ENCODE measurements at places on chromosomes 2 and 18. TPM values are rescaled to one million over a fixed set of nuclear protein-coding genes. Genes with fewer than 3 reads are reported as not detected.

The TFCP2L1 gene
- total RNA-seq: 0.33 TPM

The SLC16A14 gene
- 1.6 TPM for total RNA-seq

The RAD51AP2 gene
- total RNA-seq: not detected

The GALNT14 gene
- total RNA-seq: 217 TPM

The SH3RF3 gene
- total RNA-seq: 9.1 TPM

The SKA1 gene
- 35.8 TPM for total RNA-seq

The INHA gene
- total RNA-seq: 1.0 TPM

The RNF144A gene
- 11.7 TPM for total RNA-seq

The CGREF1 gene
- total RNA-seq: 2.5 TPM

The LIMS2 gene
- 4.6 TPM for total RNA-seq

The VSNL1 gene
- total RNA-seq: 0.33 TPM

The OTOS gene
- not detected for total RNA-seq

The UCN gene
- total RNA-seq: 0.65 TPM

The BZW1 gene
- total RNA-seq: 193 TPM

The SLC40A1 gene
- total RNA-seq: 12.3 TPM

The CRYGD gene
- total RNA-seq: not detected

The CTDP1 gene
- 20.0 TPM for total RNA-seq

The REG1A gene
- not detected for total RNA-seq

The SNORC gene
- total RNA-seq: not detected

The TXNDC2 gene
- 0.13 TPM for total RNA-seq

The ADCYAP1 gene
- total RNA-seq: 4.6 TPM

The EFR3B gene
- total RNA-seq: 1.1 TPM

The MC5R gene
- not detected for total RNA-seq

The GAREM2 gene
- 2.3 TPM for total RNA-seq

The E2F6 gene
- 6.5 TPM for total RNA-seq

The NOP58 gene
- 33.6 TPM for total RNA-seq

The B3GNT7 gene
- total RNA-seq: 9.9 TPM

The OXER1 gene
- 0.16 TPM for total RNA-seq

The DAPL1 gene
- total RNA-seq: 5.3 TPM

The UGT1A5 gene
- not detected for total RNA-seq

The SP3 gene
- total RNA-seq: 97.1 TPM

The EGR4 gene
- not detected for total RNA-seq

The RMDN2 gene
- 1.6 TPM for total RNA-seq

The TTN gene
- total RNA-seq: under 0.01 TPM

The MOCOS gene
- 8.6 TPM for total RNA-seq

The FRZB gene
- 0.38 TPM for total RNA-seq

The CCDC141 gene
- under 0.01 TPM for total RNA-seq

The SALL3 gene
- 0.49 TPM for total RNA-seq

The KCNF1 gene
- not detected for total RNA-seq

The MTCL1 gene
- 51.8 TPM for total RNA-seq

The MOB4 gene
- total RNA-seq: 19.7 TPM

The NR4A2 gene
- 0.25 TPM for total RNA-seq

The STON1 gene
- total RNA-seq: 2.1 TPM

The CD207 gene
- total RNA-seq: not detected

The SLC11A1 gene
- 0.63 TPM for total RNA-seq

The PLGLB1 gene
- total RNA-seq: 0.63 TPM

The TEX44 gene
- not detected for total RNA-seq

The TUBA4A gene
- total RNA-seq: 36.1 TPM

The HOXD8 gene
- total RNA-seq: 10.8 TPM

The APCDD1 gene
- total RNA-seq: not detected

The ANKRD30B gene
- not detected for total RNA-seq

The SLC4A3 gene
- total RNA-seq: 20.0 TPM

The CYTIP gene
- total RNA-seq: 0.38 TPM
